ENCODE measurements at places on chromosomes 3 and 15.

DNA sequence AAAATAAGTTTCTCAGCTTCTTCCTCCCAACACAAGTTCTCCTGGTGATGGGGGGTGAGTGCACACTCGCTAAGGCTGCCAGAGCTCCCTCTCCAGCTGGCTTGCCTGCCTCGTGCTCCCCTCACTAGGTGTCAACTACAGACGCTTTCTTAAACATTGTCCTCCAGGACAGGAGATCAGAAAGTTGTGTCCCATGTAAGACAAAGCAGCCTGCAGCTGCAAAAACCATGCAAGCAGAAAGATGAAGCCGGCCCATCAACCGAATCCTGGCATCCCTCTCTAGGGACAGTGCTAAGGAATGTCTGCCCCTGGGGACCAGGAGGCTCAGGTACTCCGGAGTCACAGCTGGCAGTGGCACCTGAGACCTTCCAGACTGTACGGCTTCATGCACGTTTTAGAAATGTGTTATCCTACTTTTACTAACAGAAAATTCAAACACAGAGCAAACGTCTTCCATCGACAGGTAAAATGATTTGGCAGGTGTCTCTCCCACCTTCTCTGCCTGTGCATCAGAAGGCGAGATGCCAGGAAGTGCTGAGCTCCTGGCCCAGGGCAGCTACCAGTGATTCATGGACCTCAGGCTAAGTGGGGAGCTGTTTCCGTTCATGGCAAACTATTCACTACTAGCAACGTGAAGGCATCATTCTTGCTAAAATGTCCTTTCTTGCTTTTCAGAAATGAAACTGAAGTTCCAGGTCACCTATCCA is 246.1 kb downstream of the ADAMTS17 start:
- DNase-seq, result no peak

- no peak for DNase-seq
These were observed 128.2 kb downstream of the LRRK1 start for GRCh38 chr15:101047301-101047781.

DNA sequence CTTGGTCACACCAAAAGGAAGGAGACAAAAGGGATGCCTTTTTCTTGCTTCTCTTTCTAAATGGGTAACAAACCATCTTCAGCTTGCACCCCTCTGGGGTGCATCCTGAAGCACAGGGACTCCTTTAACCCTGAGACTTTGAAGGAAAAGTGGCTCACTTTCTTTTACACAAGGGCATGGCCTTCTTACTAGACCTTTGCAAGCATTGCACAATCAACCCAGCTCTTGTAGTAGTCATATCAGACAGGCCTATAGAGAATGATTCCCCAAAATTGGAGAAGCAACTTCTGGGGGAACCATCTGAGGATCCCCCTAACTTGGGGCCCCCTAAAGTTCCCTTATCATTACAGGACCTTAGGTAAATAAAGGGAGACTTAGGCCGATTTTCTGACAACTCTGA is 56.1 kb upstream of the GK5 start:
- no peak for DNase-seq

DNA sequence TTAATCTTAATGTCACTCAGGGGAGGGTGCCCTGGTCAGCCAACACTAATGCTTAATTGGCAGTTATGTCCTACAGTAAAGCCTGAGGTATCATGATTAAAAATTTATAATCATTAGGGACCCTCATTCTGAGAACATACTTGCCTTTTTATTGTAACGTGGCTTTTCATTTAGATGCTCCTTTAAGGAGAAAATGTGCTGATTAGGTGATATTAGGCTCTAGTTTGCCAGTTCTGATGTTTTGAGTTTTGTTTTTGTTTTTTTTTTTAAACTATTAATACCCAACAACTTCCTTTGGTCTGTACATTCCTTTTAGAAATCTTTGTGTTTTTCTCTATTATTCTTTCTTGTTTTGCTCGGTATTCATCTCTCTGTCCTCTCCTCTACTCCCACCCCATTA is 10.3 kb downstream of the GTF2E1 start:
- DNase-seq, result no peak

- no peak for DNase-seq
These were observed at the start of gene PCSK6 for GRCh38 chr15:101489599-101490407. Gene PCSK6, minus strand, starts transcription at chr15:101489707. Its CDS starts 37 bp downstream, at chr15:101489670.

DNA sequence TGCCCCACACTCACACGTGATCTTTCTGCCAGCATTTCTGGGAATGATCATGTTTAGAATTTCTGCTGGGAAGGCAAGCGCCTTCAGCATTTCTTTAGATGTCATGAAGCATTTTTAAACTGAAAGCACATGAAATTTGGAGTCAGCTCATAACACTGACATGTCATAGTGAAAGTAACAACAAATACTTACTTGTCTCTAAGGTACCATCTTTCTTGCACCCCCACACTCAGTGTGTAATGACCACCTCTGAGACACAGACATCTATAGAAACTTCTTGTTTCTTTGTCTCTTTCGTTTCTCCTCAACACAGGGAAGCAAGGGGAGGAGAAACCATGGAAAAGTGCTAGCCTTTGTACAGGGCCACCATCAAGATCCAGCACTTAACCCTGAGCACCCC is 171.7 kb downstream of the RORA start:
- DNase-seq, result no peak

DNA sequence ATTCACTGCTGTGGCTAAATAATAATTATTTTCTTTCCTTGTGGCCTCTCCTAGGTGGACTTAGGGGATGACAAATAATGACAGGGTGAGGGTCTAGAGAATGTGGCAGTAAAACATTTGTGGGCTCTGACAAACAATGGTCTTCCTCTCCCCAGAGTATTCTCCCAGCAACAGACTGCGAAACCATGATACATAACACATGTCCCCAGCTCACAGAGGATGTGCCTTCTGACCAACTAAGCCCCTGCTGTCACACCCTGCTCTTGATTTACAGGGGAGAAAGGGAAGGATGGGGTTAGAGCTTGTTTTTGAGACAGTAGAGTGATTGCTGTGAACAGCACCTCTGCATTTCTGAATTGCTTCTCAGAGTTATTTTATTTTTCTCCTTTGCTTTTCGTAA is 116.6 kb upstream of the CTDSPL start:
- no peak for DNase-seq

DNA sequence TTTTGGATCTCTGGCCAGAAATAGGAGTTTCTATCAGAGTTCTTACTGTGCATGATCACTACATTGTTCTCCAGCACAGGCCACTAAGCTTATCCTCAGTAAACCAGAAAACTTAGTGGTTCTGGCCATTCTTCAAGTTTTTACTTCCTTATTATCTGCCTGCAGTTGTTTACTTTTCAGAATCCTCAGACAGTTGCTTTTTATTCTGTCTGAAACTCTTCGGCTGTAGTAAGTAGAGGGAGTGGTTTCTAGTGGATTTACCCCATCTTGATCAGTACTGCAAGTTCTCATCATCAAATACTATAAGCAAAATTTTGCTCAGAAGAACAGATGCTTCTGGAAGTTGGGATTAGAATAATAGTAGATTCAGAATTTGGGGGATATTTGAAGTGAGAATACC is 193.0 kb upstream of the RARB start:
- no peak for DNase-seq

DNA sequence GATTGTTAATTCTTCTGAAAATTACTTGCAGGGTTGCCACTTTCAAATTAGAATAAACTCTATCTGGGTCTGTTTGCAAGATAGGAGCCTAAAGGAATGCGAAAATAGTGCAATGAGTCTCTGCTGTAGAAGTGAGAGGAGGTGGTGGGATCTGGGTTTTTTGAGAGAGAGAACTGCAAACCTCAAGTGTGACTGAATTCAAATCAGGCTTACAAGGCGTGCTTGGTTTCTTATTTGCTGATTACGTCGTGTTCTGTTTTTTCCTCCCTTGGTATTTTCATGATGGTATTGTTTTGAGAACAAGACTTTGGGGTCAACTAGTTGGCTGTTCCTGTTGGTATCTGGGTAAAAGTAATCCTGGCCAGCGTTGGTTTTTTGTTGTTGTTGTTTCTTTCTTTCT is 490.9 kb upstream of the CFAP20DC start:
- no peak for DNase-seq
